ENCODE measurements at places on chromosomes 3 and 15.

DNA sequence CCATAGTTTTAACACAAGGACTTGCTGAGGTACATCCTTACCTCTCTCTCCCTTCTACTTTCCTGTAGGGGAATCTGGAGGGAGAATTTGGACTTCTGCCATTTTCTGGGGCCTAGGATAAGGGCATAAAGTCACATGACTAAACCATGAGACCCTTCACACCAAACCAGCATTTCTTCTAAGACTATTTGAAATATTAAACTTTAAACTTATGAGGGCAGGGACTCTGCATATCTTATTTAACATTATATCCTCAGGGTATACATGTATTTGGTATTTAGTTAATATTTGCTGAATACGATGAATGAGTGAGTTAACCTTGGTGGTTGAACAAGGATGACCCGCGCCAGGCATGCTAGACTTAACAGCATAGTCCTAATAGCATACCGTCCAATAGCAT, 63.4 kb downstream of the USP13 start:
- H3K36me3 ChIP-seq = no peaks in the 10 kb centered on the region
- H3K4me1 ChIP-seq = no peaks in the 10 kb centered on the region
- no peak overlapping the region for H3K27ac ChIP-seq
- no peak overlapping the region for H3K4me3 ChIP-seq
- no peaks in the 10 kb centered on the region for H3K27me3 ChIP-seq

GRCh38 chr15:73941871-73942635, 15.8 kb downstream of the LOXL1 start:
- no peaks in the 10 kb centered on the region for H3K27me3 ChIP-seq
- peaks cover 18% of the 10 kb centered on the region for H3K4me1 ChIP-seq
- H3K4me3 ChIP-seq = peak overlapping the region; percentile 14
- peaks cover 2% of the 10 kb centered on the region for H3K36me3 ChIP-seq
- peak overlapping the region; percentile 51 for H3K27ac ChIP-seq

- no peaks in the 10 kb centered on the region for H3K27me3 ChIP-seq
- H3K27ac ChIP-seq = no peak overlapping the region
- no peaks in the 10 kb centered on the region for H3K36me3 ChIP-seq
- no peak for DNase-seq
- no peaks in the 10 kb centered on the region for H3K4me1 ChIP-seq
- H3K4me3 ChIP-seq = no peak overlapping the region
Observed at GRCh38 chr3:177478170-177478867, 281.0 kb upstream of the TBL1XR1 start.

DNA sequence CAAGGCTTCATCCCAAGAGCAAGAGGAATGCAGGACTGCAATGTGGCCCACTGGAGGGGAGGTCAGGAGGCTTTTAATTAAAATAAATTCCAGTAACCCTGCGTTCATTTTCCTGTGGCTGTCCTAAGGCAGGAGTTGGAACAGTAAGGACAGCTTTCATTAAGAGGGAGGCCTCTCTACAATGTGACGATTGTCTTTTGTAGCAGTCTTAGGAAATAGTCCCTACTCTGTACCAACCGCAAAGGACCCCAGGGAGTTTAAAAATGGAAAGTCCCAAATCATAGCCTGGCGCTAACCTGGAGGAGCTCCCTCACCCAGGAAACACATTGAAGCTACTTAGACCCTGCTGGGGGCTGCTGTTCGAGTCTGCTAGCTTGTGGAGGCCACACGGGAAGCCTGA, 62.8 kb downstream of the SYNM start:
- H3K4me3 ChIP-seq = no peak overlapping the region
- no peaks in the 10 kb centered on the region for H3K36me3 ChIP-seq
- H3K27me3 ChIP-seq = no peaks in the 10 kb centered on the region

DNA sequence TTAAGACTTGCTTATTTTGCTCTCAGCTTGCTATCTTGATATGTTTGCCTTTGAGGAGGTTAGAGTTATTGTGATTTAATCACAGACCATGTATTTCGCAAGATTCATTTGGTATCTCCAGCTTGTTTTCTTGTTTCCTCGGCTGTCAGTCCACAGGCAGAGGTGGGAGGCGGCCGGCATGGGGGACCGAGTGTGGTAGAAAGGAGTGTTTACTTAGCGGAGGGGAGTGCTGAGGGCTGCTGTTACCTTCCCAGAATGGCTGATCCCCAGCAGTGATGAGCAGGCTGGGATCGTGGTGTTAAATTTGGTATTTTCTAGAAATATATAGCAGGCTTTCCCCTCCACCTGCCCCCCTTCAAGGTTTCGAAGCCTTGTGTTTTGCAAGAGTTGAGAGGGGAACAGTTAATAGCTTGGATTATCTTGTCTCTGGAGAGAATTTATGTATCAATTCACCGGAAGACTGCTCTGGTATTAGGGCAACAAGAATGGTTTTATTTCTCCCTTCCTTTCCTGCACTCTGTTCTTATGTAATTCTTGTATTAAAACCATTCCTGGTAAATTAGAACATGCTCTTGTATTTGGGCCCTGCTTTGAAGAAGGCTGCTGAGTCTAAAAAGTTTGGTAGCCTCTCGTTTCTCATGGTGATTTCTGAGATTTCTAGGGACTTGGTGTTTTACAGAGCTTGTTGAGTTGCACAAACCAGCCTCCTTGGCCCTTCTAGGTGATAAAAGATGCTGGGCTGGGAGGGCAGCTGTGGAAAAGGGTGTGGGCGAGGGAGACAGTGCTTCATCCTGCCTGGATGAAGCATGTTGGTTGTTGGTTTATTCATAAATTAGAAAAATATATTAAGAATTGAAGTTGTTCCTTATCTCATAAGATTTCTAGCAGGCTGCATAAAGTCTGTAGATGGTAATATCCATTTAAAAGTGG, 151.4 kb downstream of the IGF1R start:
- H3K27me3 ChIP-seq = peaks cover 59% of the 10 kb centered on the region
- no peak overlapping the region for H3K4me3 ChIP-seq
- H3K36me3 ChIP-seq = peaks cover 3% of the 10 kb centered on the region
- DNase-seq = no peak

DNA sequence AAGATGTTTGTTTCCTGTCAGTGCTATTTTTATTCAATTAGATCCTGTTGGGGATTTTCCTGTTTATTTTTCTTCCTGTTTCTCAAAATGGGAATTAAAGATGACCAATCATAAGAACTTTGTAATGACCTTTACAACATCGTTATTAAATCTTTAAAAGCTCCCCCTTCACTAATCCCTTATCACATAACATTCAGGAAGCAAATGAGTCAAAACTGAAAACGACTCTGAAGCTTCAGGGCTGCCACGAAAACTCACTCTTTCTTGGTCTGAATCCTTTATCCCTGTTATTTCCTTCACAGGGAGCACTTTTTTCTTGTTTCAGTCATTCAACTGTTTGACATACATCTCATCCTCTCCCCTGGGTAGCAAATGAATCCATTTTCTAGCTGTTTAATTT, 75.8 kb upstream of the MB21D2 start:
- H3K4me1 ChIP-seq = no peaks in the 10 kb centered on the region
- no peak overlapping the region for H3K4me3 ChIP-seq
- H3K27me3 ChIP-seq = no peaks in the 10 kb centered on the region
- no peaks in the 10 kb centered on the region for H3K36me3 ChIP-seq

- no peak overlapping the region for H3K4me3 ChIP-seq
- peaks cover 14% of the 10 kb centered on the region for H3K4me1 ChIP-seq
- DNase-seq = no peak
- no peaks in the 10 kb centered on the region for H3K36me3 ChIP-seq
- H3K27me3 ChIP-seq = no peaks in the 10 kb centered on the region
Observed at GRCh38 chr3:59756934-59757333, 707.1 kb upstream of the CFAP20DC start.

GRCh38 chr3:38214560-38214959, 49.2 kb downstream of the OXSR1 start:
- no peak overlapping the region for H3K27ac ChIP-seq
- no peak overlapping the region for H3K4me3 ChIP-seq
- peaks cover 13% of the 10 kb centered on the region for H3K36me3 ChIP-seq
- peaks cover 50% of the 10 kb centered on the region for H3K4me1 ChIP-seq
- no peak for DNase-seq

DNA sequence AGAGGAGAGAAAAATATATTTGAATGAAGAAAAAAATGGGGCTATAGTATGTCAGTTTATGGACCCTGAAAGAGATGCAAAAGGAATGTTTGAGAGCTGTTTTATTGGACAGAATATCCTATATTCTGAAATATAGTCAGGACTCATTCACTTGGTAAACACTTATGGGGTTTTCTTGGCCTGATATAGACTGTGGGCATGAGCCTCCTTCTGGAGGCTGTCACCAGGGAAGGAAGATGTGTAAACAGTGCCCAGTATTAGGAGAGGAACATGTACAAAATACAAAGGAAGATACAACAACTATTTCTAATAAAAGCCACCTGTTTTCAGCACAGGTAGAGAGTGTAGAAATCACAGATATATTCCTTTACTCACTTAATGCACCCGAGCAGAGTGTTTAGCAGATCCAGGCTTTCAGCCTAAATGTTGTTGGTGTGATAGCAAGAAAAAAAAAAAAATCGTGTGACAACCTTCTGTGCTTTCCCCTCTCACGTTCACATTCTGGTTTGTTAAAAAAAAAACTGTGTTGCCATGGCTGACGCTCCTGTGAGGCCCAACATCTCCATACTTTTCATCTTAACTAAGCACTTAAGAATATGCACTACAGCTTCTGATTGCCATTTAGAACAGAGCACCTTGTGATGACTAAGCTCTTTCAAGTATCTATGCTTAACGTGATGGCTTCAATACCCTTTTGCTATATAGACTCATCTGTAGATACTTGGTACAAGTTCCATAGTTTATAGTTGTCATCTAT, 134.1 kb downstream of the MBNL1 start:
- no peaks in the 10 kb centered on the region for H3K27me3 ChIP-seq
- H3K4me1 ChIP-seq = peaks cover 74% of the 10 kb centered on the region
- H3K27ac ChIP-seq = peak overlapping the region; percentile 84
- DNase-seq = no peak

DNA sequence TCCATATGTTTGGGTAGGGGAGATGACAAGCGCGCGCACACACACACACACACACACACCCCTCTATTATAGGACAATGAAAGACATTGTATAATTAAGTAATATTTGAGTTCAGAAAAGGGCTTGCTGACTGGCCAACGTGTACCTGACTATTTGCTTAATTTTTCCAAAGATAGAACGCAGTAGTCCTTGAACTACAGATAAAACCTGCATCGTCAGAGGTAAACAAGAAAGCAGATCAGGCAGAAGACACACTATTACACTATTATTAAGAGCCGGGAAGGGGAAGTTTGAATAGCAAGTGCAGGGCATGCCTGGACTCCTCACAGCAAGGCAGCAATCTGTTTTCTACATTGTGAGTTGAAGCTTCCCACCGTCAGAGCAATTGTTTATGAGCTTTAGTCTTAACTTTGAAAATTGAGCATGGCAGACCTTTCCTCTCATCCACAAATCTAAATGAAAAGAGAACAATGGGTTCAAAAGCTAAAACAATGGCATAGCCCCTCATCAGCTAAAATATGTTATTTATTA, 427.7 kb downstream of the GABRG3 start:
- no peak overlapping the region for H3K4me3 ChIP-seq
- no peak overlapping the region for H3K27ac ChIP-seq
- H3K4me1 ChIP-seq = no peaks in the 10 kb centered on the region
- H3K36me3 ChIP-seq = peaks cover 1% of the 10 kb centered on the region
- no peaks in the 10 kb centered on the region for H3K27me3 ChIP-seq

DNA sequence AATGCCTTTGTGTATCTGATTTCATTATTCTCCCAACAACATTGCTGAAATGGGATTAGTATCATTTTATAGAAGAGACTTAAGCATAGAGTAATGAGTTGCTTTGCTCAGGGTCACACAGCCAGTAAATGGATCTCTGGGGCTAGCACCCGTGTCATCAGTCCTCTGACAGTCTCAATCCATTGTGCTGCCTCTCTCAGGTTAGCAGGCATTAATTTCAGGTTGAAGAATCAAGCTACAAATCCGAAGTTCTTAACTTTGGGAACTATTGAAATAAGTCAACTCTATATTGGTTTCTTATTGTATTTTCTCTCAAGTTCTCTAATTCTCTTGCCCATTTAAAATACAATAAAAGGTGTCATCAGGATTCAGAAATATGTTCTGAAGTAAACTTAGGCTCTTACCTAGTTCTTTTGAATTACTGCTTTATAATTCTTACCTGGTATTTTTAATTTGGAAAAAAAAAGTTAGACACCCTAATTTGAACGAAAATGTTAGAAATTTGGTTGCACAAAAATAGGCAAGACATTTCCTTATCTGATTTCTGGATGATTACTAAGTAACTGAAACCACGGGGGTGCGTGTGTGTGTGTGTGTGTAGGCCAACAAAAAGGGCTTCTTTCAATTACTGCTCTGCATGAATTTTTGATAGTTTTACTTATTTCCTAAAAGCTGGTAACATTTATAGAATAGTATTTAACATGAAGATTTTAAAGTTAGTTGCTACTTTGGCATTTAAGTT, 189.8 kb downstream of the MBNL1 start:
- peak overlapping the region; percentile 4 for H3K27ac ChIP-seq
- H3K4me3 ChIP-seq = no peak overlapping the region
- no peak for DNase-seq
- H3K36me3 ChIP-seq = peaks cover 61% of the 10 kb centered on the region
- no peaks in the 10 kb centered on the region for H3K27me3 ChIP-seq

GRCh38 chr15:101099183-101099582, 152.7 kb downstream of the CHSY1 start:
- no peak overlapping the region for H3K27ac ChIP-seq
- no peak overlapping the region for H3K4me3 ChIP-seq
- peaks cover under 1% of the 10 kb centered on the region for H3K27me3 ChIP-seq
- DNase-seq = no peak
- no peaks in the 10 kb centered on the region for H3K4me1 ChIP-seq

GRCh38 chr3:82165266-82165665, 403.8 kb upstream of the GBE1 start:
- no peak overlapping the region for H3K27ac ChIP-seq
- H3K36me3 ChIP-seq = peaks cover 1% of the 10 kb centered on the region
- no peak overlapping the region for H3K4me3 ChIP-seq
- no peaks in the 10 kb centered on the region for H3K27me3 ChIP-seq
- H3K4me1 ChIP-seq = no peaks in the 10 kb centered on the region
- DNase-seq = no peak

Measured in central memory CD8-positive, alpha-beta T cell (primary cell).